ENCODE measurements at places on chromosomes 2 and 18.

GRCh38 chr2:122749405-122749804 lies 994.0 kb downstream of the TSN start:
- no peak for DNase-seq

GRCh38 chr18:45569566-45570275 lies 45.6 kb upstream of the SLC14A2 start:
- no peak for DNase-seq

DNA sequence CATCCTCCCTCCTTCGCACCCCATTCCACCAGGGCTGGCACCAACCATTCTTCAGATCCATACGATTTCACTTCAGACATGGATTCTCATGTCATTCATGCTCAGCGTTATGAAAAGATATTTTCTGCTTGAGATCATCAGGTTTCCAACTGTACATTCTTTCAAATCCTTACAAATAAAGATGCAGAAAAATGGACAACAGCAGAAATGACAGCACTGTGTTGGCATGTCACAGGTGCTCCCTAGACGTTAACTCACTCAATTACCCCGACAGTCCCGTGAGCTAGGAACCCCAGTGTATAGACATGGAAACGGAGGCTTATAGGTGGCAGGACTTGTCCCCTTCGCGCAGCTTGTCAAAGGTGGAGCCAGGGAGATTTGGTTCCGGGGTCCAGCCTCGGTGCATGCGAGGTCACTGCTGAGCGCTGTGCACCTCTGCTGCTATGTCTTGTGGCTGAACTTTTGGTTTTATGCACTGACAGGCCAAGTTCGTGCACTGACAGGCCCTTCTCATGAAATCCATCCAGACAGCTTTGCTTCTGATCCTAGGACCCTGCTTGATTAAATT lies 17.7 kb downstream of the FHL2 start:
- DNase-seq = no peak

DNA sequence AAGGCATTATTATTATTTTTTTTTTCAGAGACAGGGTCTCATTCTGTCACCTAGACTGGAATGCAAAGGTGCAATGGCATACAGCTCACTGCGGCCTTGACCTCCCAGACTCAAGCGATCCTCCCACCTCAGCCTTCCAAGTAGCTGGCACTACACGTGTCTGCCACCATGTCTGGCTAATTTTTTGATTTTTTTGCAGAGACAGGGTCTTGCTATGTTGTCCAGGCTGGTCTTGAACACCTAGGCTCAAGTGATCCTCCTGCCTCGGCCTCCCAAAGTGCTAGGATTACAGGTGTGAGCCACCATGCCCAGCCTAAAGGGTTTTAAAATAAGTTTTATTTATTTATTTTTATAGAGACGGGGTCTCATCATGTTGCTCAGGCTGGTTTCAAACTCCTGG lies 45.3 kb upstream of the AP1S3 start:
- no peak for DNase-seq

GRCh38 chr2:60583604-60584003 lies 30.1 kb upstream of the BCL11A start:
- no peak for DNase-seq

GRCh38 chr2:44668336-44668735 lies 273.2 kb upstream of the SIX3 start:
- DNase-seq = no peak

GRCh38 chr18:61972389-61973264 lies 79.8 kb upstream of the RNF152 start:
- DNase-seq = no peak

- no peak for DNase-seq
These were observed 146.5 kb downstream of the SH3BP4 start for GRCh38 chr2:235098269-235098668.

- no peak for DNase-seq
These were observed 161.2 kb upstream of the SIX2 start for GRCh38 chr2:45170191-45171135.

DNA sequence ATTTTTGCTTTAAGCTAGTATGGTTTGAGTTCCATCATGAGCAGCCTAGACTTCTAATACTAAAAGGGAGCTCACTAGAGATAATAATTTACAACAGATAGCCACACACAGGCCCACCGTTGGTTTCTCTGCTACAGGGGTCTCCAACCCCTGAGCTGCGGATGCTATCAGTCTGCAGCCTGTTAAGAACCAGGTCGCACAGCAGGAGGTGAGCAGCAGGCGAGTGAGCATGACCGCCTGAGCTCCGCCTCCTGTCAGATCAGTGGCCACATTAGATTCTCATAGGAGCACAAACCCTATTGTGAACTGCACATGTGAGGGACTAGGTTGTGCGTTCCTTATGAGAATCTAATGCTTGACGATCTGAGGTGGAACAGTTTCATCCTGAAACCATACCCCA lies 150.6 kb downstream of the HRH4 start:
- DNase-seq = no peak
